Dorsolateral prefrontal cortex (tissue), 122 donors: ENCODE measurements at places on chromosomes 1 and 21.

GRCh38 chr1:23772854-23773242 lies 5.4 kb upstream of the PITHD1 start:
- no peak for DNase-seq

DNA sequence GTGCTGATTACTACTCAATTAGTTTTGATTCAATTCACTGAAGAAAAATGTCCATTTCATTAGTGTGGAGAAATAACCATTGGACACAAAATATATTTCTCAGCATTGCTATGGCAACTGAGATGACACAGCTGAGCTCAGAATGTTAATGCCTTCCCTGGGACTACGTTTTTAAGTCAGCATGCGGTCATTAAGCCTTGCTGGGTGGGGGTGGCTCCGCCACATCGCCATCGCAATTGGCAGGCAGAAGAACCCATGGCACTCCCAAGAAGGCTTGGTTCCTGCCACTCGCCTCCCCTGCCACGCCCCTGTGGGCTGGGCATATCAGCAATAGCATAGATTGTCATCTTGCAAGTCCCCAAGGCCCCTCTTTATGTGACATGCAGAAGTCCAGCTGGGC lies 256.7 kb upstream of the CAMK1G start:
- DNase-seq, result no peak

DNA sequence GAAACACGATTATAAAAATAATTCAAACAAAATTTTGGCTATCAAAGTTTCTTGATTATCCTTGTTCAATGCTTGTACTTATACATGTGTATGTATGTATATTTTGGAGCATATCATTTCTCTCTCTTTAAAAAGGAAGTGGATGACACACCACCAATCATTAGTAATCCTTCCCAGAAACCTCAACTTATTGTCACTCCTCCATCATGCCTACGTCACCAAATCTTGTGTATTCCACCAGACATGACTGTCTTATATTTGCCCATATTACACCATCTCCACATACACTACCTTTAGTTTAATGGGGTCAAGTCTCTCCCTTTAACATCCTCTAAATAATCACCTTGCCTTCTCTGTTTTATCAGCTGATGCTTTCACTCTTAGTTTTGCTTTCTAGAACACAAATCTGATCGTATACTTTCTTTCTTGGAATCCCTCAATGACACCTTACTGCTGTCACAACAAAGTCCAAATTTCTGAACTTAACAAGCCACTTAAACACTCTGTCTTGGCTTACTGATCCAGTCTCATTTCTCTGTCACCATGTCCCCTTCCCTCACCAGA lies 124.0 kb downstream of the BRINP3 start:
- DNase-seq, result no peak

DNA sequence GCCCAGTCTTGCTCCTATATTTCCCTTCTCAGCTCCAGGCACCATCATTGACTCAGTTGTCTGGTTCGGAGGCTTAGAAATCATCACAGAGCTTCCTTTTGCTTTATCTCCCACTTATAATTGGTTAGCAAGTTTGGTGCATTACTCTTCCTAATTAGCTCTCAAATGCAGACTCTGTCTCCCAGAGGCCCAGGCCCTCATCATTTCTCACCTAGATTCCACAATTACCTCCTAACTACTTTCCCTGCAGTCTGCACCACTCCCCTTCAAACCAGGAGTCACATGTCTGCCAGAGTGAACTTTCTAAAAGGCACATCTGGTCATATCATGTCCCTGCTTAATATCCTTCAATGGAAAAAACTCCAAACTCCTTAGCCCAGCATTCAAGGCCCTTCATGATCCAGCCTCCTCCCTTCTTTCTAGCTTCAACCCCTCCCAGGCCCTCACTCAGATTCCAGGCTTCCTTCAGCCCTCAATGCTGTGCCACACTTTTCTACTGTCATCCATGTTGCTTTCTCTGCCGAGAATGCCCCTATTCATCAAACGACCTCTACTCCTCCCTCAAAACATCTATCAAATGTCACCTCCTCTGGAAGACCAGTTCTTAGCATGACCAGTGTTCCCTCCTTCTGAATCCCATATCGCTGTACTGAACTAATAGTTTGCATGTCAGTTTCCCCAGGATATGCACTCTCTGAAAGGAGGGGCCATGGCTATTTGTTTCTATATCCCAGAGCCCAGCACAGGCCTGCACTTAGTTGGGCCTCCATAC lies 30.7 kb downstream of the SYT2 start:
- DNase-seq, result no peak

GRCh38 chr1:38267037-38268036 lies 220.7 kb upstream of the POU3F1 start:
- no peak for DNase-seq

GRCh38 chr1:74767490-74767889 lies 34.5 kb downstream of the TYW3 start:
- no peak for DNase-seq

- DNase-seq, result no peak
Observed at GRCh38 chr1:27544834-27545233, 54.9 kb upstream of the WASF2 start.

DNA sequence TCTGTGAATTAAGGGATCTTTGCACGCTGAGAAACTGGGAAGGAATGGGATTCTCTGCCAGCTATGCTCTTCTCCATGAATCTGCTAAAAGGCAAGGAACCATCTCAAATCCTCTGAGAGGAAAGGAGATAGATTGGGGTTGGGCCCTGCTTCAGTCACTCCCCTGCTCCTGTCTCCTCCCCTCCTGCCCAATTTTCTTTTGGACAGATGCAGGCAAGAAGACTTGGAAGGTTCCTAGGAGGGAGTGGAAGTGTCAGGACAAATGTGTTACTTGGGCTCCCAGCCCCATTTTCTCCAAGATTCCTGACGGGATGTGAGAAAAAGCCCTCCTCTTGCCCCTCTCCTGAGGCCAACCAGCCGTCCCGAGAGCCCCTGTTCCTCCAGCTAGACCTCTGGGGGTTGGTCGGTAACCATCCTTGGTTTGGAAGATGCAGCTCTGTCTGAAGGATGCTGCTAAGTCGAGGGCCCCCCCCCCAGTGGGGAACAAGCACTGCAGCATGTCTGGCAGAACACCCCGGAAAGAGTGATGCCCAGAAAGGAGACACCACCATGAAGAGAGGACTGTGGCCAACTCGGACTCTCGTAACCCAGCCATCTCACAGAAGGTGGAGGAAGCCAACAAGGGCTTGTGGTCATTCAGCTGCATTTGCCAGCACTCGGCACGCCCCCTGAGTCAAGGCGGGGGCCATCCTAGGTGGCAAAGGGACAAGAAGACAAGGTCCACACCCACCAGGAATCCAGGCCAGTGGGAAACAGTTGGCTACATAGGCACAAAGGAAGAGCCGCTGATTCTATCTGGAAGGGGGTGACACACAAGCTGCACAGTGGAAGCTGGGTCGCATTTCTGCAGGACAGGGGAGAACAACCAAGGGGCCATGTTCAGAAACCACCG lies 43.7 kb downstream of the CDK18 start:
- no peak for DNase-seq

DNA sequence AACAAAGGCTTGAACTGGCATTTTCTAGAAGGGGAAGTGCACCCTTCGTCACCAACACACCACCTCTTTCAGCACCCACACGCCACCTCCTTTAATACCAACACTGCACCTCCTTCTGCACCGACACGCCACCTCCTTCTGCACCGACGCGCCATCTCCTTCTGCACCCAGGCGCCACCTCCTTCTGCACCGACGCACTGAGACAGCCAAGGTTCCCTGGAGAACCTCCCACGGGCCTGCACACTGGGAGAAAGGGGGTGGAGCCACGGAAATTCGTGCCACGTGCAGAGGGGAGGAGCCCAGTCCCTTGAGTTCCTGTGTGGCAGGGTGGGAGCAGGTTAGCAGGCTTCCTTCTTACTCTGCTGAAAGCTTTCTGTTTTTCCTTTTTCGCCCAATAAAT lies 327.9 kb upstream of the C1orf174 start:
- DNase-seq, result peak; percentile 37

- no peak for DNase-seq
Observed at GRCh38 chr1:10724052-10724494, 72.4 kb downstream of the CASZ1 start.

- DNase-seq, result no peak
Observed at GRCh38 chr1:82486468-82486867, 685.7 kb downstream of the ADGRL2 start.

DNA sequence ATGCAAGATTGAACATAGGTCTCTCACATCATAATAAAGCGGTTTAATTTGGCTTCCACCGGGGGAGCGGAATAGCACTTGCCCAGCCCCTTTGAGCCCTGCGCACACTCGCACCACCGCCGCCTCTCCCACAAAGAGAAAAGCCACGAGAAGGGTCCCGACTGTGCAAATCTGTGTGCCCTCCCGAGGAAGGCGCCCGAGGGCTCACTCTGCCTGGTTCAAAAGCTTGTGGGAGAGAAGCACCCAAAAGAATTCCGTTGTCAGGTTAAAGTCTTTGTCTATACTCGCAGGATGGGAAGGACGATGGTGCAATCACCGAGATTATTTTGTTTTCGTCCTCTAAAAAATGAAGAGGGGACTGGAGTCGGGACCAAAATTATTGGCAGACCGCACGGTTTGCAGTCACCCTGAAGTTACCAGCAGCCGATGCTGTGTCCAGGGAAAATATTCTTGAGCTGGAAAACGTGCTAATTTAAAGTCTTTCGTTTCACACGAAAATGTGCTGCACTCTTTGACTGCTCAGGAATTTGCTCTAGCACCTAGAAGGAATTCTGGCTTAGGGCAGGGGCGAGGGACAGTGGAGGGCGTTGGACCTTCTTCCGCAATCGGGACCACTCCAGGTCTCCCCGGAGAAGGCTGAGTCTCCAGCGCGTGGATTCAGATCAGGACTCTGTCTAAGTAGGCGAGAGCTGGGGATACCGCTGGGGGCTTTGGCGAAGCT lies 6.6 kb upstream of the SIM2 start:
- no peak for DNase-seq

DNA sequence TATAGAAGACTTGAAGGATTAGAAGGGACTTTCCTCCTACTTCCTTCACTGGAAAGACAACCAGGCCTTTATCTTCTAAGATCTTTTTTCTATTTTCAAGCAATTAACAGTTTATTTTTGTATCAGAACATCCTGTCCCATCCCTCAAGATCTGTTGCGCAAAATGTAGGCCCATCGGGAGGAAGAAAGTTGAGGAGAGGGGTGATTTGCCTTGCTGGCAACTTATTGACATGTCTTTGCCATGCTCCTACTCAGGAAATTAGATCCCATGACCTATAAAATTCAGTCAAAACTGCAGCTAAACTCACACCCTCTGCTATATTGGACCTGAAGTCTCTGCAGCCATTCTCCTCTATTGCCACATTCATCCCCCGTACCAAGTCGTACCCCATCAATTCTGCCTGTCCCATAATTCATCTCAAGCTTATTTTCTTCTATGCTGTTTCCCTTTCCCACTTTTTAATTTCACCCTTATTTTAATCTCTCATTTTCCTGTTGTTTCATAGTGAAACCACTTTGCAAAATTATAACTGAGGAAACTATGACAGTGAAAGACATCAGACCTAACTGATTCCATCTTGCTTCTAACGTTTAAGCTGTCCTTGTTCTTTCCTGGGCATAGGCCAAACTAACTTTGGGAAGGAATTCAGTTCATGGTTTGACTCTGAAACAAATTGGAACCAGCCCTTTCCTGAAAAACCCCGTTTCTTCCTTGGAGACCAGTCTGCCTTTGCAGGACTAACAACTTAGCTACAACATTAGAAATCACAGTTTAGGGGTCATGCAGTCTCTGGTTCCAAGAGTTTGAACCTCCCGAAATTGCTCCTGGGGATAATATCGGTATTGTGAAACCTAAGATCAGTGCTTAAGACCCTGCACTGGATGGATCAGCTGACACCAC lies 195.7 kb upstream of the PTBP2 start:
- no peak for DNase-seq

DNA sequence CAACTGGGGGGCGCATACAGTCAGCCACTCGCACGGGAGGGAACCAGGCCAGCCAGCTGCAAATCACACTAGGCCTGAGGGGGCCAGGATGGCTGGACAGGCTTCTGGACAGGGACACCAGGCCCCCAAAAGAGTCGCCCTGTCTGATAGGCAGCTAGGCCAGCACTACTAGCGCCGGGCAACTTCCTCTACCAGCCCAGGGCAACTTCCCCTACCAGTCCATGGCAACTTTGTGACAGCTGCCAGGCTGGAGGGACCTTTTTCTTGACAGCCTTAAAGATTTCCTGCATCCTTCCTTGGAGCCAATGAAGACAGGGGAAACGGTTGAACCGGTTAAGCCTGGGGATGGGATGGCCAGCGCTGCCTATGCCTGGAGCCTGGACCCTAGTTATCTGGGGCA lies 5.1 kb downstream of the IFFO2 start:
- no peak for DNase-seq

DNA sequence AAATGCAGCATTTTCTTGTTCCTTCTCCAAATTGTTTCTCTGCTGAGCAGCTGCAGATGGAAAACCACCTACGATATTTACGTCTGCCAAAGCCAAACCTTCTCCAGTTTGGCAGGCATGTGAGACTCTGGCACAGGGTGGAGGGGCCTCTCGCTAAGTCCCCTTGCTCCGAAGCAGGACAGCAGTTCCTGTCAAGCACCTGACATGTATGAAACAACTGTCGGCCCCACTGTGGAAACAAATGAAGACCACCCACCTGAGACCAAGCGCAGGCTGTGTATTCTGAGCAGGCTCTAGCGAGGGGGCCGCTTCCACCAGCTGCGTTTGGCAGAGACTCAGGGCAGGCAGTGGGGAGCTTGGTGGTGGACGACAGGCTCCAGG lies 74.7 kb downstream of the RIPK4 start:
- no peak for DNase-seq

DNA sequence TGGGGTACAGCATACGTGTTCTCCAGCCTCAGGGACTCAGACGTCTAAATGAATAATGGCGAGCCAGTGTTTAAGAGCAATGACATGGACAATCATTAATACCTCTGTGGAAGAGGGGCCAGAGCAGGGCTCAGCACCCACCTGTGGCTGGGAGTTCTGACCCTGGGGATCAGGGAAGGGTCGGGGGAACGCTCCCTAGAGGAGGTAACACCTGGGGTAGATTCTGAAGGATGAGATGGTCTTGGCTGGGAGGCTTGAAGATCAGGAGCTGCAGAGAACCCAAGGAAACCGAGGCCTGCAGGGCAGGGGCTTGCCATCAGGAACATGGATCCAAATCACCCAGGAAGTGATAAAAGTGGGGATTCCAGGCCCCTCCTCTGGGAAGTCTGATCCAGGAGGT lies 138.2 kb upstream of the RUNX3 start:
- no peak for DNase-seq

DNA sequence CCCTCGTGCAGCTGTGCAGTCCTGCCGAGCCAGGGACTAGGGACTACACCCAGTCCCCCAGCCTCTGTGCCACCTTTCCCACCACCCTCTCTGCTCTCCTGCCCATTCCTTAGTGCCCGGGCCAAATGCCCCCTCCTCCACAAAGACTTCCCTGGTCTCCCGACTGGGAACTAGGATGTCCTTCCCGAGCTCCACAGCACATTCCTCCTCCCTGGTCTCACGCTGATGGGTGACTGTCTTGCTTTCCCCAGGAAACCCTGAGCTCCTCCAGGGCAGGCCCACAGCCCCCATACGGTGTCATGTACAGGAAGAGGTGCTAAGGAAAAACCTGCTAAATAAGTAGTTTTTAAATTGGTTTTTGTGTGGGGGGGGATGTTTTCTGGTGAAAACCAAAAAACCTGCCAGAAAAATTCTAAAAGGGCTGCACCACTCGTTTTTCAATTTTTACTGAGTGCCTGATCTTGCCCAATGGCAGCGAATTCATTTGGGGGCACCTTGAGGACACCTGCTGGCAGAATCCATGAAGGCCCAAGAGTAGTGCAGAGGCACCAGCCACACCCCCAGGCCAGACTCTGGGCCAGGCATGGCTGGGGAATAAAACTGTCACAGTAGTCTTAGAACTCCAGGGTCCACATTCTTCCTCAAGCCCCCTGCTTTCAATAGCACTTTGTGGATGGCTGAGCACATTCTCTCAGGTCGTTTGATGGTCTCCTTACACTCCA lies 50.4 kb downstream of the GLIS1 start:
- DNase-seq, result no peak
